ENCODE measurements at places on chromosomes 4 and X.

DNA sequence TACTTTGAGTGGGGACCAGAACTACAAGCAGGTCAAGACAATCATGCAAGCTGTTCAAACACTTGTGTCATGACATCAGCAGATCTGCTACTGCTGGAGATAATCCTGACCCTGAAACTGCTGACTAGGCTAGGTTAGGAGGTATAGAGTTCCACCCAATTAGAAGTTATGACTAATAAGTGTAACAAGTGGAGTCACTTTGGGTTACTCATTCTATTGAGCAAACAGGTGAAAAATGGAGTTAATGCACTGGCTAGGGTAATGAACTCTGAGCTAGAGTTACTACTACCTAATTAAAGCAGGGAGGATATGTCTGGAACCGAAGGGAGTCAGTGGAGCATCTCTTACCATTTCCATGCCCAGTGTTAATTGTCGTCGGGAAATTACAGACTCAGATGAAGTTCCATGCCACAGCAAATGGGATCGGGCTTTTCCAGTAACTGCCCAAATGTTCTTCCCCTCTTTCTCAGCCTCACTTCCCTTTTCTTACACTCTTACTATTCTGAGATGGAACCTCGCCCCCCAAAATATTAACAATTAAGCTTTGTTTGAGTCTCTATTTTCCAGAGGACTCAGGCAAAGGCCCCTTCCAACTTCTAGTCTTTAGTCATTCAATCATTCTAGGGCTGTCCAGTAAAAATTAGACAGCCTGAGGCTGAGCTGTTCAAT, 19.8 kb upstream of the MANBA start:
- no peak for DNase-seq

- DNase-seq: no peak
These were observed 163.7 kb downstream of the CPE start for GRCh38 chr4:165542476-165542875.

DNA sequence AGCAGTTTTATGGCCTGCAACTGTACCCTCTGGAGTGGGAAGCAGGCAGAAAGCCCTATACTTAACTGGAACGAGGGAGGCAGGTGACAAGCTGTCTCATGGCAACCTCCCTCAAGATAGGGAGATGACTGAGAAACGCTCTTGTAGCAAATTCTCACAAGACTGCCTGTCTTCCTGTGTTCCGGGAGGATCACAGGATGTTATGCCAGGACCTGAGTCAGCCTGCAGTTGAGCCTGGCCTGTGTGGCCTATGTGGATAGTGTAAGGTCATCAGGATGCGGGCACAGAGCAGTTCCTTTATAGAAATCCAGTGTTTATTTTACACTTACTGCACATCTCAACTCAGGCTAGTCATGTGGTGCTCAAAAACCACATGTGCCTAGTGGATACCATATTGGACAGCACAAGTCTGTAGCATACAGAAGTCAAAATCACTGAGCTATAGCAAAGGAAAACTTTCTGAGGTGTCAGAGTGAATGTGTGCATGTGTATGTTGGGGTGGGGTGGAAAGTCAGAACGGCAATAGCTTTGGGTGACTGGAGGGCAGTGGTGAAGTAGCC, 25.2 kb downstream of the TAF7L start:
- no peak for DNase-seq

- peak; percentile 24 for DNase-seq
These were observed 28.1 kb downstream of the SLC25A43 start for GRCh38 chrX:119427024-119427794.

- DNase-seq: no peak
These were observed 39.9 kb downstream of the HTT start for GRCh38 chr4:3114377-3114776.

- DNase-seq: no peak
These were observed 2.2 kb downstream of the AIMP1 start for GRCh38 chr4:106318511-106318910.

- DNase-seq: no peak
These were observed 669.0 kb downstream of the ZNF674 start for GRCh38 chrX:45876206-45876605.

- no peak for DNase-seq
These were observed 5.1 kb upstream of the CXCL8 start for GRCh38 chr4:73735231-73735630.

GRCh38 chrX:18927558-18927957, 56.4 kb downstream of the PHKA2 start:
- DNase-seq: no peak

DNA sequence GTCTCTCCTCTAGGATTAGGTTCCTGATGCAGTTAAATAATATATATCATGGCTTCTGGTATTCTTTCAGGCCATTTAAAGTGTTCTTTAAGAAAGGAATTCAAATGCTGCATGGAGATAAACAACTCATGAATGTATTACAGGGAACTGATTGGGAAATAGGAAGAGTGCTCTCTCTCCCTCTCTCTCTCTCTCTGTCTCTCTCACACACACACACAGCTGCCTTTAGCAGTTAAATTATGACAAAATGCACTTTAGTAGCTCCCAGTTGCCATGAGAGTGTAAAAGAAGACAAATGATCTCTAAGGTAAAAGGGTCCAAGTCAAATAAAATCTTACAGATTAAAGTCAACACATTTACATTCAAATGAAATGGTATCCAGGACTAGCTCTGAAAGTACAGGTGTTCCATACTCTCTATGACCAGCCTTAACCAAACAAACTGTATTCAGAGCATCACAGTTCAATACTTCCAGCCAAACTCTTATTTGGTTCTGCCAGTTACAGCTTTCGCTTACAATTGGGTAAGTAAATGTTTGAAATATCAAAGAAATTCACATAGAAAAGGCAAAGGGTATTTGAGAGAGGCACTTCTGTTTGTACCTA, 94.7 kb upstream of the CXXC4 start:
- no peak for DNase-seq

DNA sequence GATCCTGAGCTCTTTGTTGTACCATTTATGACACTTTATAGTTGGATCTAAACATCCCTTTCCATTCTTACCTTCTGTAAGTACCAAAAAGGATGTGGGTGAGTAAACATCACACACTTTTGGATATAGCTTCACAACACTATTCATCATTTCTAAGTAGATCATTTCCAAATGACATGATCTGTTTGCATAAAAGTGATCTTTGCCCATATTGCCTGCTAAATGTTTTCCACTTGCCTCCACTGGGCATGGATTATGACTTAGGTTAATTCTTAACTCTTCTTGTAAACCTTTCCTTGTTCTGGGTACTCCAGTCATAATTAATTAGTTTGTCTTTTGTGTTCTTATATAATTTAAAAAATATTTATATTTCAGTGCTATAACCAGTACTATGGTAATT, 244.9 kb upstream of the AGA start:
- DNase-seq: no peak

DNA sequence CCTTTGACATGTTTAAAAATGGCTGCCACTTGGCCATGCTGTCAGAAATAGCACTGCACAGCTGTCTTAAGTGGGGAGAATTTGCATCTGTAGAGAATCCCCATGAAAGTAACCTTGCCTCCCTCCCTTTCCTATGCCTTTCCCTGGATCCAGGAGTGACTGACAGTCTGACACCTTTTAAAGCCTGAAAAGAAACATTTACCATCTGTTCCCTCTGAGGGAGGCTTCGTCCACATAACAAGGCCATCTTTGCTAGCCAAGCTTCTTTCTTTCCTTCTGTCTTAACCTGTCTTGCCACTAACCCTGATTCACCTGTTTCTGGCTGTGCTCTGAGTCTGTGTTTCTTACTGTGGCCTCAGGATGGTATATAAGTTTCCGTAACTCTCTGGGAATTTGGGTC, 21.3 kb upstream of the AADAT start:
- DNase-seq: no peak

GRCh38 chr4:81221303-81222081, 6.5 kb upstream of the PRKG2 start:
- DNase-seq: no peak

GRCh38 chr4:152968806-152969394, 32.8 kb downstream of the FHDC1 start:
- no peak for DNase-seq

DNA sequence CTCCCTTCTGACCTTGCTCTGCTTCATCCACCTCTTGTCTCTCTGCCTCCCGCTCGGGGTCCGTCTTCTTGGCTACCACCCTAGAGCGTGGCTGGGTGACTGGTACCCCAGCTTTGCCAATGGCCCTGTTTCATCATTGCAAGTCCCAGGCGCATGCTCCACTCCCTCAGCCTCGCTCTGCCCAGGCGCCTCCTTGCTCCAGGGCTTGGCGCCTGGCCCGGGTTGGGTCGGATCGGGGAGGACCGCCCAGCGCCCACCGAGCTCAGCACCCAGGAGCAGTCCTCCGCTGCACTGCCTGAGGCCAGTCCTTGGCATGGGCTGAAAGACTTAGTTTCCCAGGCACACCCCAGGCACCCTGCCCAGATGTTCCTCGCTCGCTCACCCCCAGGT, 577 bp downstream of the BGN start:
- no peak for DNase-seq

DNA sequence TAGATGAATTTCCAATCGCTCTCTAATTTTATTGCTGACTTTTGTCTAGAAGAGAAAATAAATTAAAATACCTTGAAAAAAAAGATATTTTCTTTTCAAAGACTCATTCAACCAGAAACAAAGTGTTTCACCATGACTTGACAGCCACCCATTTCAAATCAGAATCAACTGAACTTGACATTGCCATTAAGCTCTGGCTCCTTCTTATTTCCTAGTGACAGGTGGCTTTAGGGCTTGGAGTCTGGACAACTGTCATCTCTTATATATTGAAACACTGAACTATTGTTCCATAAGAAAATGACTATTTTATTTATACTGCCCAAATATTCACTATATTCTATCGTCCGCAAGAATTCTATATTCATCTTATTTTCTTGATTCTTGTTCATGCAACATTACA, 229.2 kb downstream of the SLC39A8 start:
- DNase-seq: no peak

DNA sequence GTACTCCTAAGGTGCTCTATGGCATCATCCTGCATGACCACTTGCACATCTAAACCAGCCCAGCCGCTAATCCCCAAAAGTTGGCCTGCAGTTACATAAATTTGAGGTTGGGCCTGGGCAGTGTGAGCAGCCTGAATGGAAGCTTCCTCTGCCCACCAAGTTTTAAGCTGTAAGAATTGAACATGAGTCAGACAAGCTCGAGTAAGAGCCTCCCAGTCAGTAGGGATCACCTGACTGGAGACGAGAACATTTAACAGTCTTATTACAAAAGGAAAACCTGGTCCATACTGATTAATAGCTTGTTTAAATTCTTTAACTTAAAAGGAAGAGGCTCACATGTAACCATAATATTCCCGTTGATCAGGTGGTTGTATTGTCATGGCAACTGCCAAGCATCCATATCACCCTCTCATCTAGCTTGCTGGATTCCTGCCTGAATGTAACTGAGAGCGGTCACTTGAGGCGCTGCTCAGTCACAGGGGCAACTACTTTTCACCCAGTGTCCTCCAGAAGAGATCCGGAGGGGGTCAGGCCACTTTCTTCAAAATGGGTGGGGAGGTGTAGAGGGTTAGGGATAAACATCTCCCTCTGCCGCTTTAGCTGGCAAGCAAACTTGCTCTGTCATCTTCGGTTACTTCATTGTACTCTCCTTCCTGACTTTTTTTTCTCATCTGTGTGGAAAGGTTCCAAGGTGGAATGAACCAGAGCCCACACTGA, 56.6 kb upstream of the WDR1 start:
- DNase-seq: no peak

DNA sequence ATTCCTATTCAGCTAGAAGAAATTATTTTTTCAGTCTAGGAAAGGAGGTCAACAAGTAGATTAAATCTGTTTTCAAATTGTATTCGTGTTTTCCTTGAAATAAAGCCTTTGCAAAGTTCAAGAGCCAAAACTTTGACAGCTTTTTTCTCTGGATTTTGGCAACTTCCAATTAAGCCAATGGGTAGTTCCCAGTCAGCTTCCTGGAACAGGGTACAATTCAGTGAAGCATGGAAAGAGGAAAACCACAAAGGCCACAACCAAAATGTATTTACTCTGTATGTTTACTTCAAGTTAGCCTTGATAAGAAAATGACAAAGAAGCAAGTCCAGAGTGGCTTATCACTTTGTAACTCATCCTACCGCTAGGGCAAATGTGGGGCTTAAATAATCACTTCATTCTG, 188.6 kb downstream of the COMMD8 start:
- DNase-seq: no peak

DNA sequence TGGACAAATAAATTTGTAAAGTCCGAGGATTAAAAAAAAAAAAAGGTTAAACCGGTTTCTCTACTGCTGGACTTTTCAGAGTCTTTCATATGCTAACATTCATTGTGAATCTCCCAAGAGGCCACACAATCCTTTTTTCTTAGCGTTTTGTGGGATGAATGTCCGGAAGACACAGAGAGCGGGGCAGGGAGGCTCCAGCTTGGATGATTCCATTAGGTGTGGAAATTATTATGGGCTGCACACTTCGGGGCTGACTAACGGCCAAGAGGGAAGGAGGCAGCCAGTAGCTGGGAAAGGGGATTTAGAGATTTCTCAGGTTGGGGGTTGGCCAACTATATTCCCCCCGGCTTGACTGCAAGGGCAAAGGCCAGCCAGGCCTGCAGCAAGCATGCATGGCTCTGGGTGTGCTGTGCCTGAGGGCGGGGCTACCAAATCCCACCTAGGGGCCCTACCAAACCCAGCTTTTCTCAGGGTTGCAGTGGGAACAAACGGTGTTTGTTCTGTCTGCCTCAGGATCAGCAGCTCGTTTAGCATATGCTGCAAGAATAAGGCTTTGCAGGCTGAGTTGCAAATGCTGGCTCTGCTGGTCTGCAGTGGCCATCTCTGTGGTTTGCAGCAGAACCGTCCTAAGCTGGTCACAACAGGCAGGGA, 28.6 kb downstream of the NYX start:
- no peak for DNase-seq

DNA sequence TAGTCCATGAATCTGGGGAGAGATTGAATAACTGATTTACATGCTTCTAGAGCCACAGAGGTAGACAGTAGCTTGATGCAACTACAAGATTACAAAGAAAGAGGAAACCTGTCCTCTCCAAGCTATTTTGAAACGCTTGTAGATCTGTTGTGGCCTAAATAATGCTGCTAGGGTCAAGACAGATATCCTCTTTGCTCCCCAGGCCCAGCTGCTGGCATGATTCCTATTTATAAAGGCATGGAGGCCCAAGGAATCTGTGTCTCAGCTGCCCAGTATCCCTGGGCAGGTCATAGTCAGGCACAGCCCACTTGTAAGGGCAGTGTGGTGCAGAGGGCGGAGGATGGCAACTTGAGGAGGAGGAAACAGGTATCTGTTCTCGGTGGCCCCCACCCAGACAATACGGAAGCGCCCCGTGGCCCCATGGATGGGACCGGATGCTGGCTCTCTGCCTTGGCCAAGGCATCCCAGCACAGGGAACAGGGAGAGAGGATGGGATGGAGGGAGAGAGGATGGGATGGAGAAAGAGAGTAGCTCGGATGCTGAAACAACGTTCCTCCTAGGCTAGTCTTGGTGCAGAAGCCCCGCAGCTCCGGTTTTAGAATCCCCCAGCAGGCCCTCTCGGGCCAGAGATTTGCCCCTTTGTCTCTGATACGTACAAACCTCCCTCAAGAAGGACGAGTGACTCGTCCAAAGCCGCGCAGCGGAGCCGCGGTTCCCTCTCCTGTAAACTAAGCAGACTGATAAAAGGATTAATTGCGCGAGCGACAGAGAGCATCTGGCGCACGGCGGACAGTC, 767 bp upstream of the SMIM20 start:
- DNase-seq: peak; percentile 19

GRCh38 chr4:138616775-138617174, 374.6 kb upstream of the SLC7A11 start:
- DNase-seq: no peak

All from immature natural killer cell (primary cell).